ENCODE measurements at places on chromosomes 2 and 18. TPM values are rescaled to one million over a fixed set of nuclear protein-coding genes. Genes with fewer than 3 reads are reported as not detected.

GRCh38 chr2:140257692-140258300 lies 1477.6 kb upstream of the NXPH2 start:
- DNase-seq, result no peak

DNA sequence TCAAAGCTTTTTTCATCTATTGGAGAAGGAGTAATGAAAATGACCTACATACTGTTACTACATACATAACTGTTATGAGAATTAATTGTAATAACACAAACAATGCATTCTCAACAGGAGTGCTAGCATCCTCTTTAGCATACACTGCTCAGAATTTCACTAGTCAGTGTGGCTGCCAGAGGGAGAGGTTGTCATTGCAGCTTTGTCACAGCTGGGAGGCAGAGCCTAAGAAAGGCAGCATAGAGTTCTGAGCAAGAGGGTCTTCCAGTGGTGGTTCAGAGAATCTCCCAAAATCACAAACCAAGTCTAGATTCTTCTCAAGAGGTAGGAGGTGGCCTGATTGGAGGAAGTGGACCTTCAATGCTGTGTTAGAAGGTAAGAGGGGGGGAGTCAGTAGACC lies 286.7 kb upstream of the CYRIA start:
- no peak for DNase-seq

DNA sequence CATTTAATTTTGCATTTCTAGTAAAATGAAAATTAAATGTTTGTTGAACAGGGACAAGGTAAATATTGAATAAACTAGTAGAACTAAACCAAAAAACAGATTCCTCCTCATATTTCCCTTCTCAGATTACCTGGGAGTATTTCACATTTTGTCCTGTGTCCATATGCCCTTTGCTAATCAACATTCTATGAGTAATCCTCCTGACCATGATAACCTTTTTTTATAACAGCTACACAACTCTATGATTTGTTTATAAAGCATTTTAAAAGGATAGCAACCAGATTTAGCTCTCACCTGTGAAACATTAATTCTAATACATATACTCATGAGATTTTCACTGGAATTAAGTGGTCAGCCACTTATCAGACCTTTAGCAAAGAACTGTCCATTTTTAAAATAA lies 7.1 kb upstream of the DSG2 start:
- DNase-seq, result no peak

GRCh38 chr2:65071499-65072180 lies 15.4 kb downstream of the CEP68 start:
- no peak for DNase-seq

GRCh38 chr2:122875091-122875865 lies 1119.8 kb downstream of the TSN start:
- DNase-seq, result no peak

VWA3B gene
- total RNA-seq, result not detected

GRCh38 chr2:3125761-3126130 lies 251.9 kb downstream of the EIPR1 start:
- no peak for DNase-seq

MARCHF4 gene
- 0.22 TPM for total RNA-seq

DNA sequence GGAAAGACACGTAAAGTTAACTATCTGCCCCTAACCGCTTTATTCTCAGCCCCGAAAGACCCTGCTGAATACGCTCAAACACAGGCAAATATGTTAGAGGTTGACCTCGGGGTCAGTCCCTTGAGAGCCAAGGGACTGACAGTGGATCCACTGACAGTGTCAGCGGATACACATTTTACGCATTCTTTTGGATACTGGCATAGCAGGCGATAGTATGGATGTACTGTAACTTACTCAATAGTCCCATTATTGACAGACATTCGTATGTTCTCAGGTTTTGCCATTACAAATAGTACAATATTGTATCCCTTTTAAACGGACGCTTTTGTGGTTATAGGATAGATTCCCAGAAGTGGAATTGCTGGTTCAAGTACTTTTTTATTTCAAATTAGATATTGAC lies 13.4 kb downstream of the ATP6V1B1 start:
- DNase-seq, result no peak

DNA sequence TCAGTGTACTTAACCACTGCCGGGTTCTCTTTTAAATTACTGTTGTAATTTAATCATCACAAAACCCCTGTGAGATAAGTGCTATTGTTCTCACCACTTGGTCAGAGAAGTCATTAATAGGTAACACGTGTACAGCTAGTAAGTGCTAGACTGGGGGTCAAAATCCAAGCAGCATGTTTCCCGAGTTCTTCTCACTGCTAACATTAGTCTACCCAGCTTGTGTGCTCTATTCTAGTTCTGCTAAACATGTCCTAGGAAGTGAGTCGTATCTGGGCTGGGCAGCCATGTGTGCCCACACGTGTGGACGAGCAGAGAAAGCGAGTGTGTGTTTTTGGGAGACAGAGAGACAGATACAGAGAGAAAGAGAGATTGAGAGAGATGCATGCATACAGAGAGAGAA lies 94.1 kb downstream of the BIN1 start:
- DNase-seq, result no peak

GREB1 gene
- under 0.01 TPM for total RNA-seq

DNA sequence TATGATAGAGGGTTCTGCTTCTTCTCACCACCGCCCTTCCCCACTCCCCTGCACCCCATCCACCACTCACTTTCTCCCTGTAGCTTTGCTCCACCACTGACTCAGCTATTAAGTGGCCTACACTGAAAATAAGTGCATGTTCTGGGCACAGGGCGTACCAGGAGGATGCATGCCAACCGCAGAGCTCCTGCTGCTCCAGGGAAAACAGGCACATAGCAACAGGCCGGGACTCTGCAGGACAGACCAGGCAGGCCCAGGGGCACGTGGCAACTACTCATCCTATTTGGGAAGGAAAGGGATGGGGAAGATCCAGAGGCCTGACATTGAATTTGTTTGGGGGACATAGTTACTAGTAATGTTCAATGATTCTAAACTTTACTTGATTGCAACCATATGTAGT lies 28.4 kb downstream of the ARL4C start:
- no peak for DNase-seq

DNA sequence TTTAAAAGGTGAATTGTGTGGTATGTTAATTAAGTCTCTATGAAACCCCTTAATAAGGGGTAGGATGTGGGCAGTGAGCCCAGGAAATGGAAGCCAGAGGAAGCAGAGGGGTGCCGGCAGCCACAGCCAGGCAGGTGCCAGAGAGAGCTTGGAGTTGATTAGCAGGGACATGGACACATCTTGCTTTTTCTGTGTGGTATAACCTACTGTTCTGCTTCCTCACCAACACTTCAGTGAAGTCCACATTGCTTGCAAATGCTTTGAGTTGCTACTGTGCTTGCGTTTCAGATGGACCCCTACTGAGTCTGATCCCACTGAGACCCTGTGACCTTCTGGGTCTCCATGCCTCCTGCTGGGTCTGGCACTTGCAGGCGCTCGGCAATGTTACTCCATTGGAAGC lies 30.3 kb upstream of the ARHGEF4 start:
- no peak for DNase-seq

DNA sequence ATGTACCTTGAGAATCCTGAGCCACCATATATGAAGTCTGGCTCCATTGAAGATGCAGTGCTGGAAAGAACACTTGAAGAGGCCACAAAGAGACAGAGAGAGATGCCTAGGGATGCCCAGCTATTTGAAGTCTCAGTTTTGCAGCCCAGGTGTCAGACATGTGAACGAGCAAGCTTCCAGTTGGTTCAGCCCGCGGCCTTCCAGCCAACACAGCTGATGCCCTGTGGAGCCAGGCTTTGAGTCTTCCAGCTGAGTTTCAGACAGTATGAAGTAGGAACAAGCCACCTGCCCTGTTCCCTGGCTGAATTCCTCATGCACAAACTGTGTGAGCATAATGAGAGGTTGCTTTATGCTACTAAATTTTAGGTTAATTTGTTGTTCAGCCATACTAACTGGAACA lies 108.8 kb downstream of the SPHKAP start:
- DNase-seq, result no peak

DNA sequence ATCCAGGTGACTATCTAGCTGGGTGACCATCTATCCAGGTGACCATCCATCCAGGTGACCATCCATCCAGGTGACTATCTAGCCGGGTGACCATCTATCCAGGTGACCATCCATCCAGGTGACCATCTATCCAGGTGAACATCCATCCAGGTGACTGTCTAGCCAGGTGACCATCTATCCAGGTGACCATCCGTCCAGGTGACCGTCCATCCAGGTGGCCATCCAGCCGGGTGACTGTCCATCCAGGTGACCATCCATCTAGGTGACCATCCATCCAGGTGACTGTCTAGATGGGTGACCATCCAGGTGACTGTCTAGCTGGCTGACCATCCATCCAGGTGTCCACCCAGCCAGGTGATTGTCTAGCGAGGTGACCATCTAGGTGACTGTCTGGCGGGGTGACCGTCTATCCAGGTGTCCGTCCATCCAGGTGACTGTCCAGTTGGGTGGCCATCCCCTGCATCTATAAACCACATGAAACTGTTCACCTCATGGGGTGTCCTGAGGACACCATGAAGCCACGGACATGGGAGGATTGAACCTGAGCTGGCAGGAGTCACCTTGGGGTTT lies 305.3 kb downstream of the NDUFA10 start:
- DNase-seq, result no peak

DNA sequence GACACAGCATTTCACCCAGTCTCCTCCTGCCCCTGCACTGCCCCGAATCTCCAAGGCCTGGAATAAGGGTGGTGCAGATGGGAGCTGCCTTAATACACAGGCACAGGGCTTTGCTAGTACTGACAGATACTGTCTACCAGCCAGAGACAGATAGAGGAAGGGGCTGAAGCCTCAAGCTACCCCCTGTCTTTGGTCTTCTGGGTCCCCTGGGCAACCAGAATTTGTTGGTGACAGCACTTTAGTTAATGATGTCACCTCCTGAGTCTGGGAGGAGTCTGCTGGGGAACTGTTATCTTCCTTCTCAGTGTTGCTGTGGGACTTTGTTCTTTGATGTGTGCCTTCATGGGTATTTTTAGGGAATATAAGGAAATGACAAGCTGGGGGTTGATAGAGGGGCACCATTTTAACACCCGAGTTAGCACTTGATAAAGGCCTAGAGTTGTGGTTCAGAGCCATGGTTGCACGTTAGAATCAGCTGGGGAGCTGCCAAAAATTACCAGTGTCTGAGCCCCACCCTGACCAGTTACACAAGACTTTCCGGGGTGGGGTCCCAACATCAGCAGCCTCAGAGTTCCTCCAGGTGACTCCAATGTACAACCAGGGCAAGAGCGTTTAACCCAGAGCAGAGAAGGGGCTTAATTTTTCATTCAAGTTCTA lies 136.8 kb downstream of the SMAD7 start:
- no peak for DNase-seq

DNA sequence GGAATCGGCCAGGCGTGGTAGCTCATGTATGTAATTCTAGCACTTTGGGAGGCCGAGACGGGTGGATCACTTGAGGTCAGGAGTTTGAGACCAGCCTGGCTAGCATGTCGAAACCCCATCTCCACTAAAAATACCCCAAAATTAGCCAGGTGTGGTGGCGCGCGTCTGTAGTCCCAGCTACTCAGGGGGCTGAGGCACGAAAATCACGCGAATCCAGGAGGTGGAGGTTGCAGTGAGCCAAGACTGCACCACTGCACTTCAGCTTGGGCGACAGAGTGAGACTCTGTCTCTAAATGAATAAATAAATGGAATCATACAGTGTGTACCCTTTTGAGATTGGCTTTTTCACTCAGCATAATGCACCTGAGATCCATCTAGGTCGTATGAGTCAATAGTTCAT lies 19.4 kb upstream of the TTC39C start:
- DNase-seq, result no peak

DNA sequence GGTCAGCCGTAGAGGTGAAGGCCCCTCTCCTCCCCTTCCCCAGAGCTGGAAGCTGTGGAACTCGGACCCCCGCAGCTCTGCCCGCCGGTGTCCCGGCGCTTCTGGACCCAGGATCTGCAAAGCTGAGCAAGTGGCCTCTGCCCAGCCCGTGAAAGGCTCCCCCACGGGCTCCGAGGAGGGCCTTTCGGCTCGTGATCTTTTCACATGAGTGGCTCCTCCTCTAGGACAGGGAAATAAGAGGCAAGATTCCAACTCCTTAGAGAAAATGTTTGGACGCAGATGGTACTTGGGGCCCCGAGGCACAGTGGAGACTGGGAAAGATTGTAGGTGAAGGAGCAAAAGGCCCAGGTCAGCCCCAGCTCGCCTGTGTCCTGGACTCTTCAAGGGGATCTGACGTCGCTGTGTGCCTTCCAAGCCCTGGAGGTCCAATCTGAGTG lies 48.2 kb upstream of the SP3 start:
- no peak for DNase-seq

DNA sequence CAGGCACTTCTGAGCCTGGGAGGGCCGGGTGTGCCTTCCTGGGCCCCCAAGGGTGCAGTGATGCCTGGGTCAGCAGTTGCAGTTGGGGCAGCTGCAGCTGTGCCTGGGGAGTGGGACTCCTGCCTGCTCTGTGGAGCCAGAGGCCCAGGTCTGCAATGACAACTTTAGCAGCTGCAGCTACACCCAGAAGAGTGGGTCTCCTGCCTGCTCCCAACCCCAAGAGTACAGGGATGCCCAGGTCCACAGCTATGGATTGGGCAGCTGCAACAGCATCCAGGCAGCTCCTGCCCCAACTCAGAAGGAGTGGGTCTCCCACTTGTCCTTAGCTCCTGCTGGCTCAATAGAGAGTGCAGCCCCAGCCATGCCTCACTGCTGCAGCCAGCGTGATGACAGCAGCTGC lies 73.0 kb upstream of the ST3GAL5 start:
- DNase-seq, result no peak

RTP5 gene
- not detected for total RNA-seq

DNA sequence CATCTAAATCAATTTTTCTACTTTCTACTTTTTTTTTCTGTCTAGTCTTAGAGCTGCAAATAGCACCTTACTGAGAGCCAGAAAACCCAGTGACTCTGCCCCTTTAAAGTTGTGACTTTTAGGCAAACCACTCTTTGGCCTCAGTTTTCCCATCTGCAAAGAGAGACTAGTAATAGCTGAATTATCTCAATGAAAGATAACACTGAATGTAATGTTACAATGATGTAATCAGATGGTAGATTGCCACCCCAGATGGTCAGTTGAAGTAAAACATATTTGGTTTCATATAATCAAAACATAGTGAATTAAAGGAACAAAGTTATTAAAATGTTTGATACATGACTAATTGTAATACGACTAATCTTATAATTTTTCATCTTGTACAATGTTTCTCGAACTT lies 5.0 kb upstream of the APCDD1 start:
- no peak for DNase-seq
